Left colon (tissue), 2 donors: ENCODE measurements at places on chromosomes 2 and 18. TPM values are rescaled to one million over a fixed set of nuclear protein-coding genes. Genes with fewer than 3 reads are reported as not detected.
A peak's percentile ranks its signal among the peaks of the same experiment; 100 is the strongest.

The DSC3 gene
- total RNA-seq: 0.22 TPM

The SPP2 gene
- not detected for total RNA-seq

DNA sequence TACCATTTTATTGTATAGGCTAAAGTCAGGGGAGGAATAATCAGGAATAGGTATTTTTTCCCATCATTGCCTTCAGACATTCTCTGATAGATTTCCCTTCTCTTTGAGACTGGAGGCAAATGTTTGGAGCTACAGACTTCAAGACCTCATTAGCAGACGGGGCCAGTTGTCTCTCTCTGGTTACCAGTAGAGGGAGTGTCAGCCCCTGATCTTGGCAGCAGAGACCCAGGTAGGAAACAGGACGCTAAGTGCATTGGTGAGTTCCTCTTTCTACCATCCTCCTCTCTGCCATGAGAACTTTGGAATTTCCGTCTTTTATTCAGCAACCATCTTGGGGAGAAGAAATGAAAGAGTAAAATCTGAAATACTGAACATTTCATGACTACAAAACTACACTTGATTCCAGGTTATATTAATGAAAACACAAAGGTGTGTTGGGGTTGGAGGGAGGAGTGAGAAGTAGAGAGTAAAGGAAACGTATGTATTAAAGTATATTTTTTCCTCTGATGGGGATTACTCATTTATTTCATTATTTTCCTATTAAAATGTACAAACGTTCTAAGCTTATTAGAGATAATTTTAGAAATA is 186.2 kb upstream of the GCFC2 start:
- no peak for DNase-seq

DNA sequence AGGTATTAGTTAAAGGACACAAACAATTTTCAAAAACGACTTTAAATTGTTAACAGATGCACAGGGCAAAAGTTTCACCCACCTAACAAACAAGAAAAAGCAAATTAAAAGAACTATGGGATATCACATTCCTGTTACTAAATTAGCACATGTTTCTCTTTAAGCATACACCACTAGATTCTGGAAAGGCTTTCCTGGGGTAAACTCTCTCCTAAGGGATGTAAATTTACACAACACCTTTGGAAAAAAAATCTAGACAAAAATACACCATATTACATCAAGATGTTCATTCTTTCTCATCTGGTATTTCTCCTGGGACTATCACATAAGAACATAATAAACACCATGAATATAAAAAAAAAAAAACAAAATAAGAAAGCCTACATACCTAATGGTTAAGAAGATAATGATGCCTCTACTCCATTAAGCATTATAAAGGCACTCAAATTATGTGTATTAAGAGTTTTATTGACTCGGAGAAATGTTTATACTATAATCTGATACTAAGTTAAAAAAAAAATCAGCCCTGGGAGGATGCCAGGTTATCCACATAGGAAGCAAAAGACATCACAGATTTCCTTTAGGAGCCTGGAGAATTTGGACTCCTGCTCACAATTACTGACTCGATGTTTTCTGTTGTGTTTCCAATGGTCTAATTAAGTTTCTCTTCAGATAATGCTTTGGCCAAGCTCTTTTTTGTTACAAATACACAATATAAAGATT is 82.8 kb upstream of the AFF3 start:
- no peak for DNase-seq

The POTEJ gene
- total RNA-seq: 0.15 TPM

DNA sequence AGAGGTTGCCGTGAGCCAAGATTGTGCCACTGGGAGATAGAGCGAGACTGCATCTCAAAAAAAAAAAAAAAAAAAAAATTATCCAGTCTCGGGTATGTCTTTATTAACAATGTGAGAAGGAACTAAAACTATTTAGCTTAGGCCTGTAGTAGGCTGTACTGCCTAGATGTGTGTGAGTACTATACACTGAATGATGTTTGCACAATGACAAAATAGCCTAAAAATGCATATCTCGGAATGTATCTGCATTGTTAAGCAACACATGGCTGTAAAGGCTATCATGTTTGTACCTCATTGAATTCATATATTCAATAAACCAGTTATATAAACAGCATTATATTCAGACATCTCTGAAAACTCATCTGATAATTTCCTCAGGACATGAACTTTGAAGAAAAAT is 191.2 kb upstream of the SESTD1 start:
- no peak for DNase-seq

The SALL3 gene
- total RNA-seq: not detected

The WDPCP gene
- 3.1 TPM for total RNA-seq

- DNase-seq: no peak
Measured at GRCh38 chr2:175948191-175948590, 53.9 kb downstream of the LNPK start.

GRCh38 chr2:121005453-121005852 is 269.8 kb downstream of the GLI2 start:
- DNase-seq: no peak

DNA sequence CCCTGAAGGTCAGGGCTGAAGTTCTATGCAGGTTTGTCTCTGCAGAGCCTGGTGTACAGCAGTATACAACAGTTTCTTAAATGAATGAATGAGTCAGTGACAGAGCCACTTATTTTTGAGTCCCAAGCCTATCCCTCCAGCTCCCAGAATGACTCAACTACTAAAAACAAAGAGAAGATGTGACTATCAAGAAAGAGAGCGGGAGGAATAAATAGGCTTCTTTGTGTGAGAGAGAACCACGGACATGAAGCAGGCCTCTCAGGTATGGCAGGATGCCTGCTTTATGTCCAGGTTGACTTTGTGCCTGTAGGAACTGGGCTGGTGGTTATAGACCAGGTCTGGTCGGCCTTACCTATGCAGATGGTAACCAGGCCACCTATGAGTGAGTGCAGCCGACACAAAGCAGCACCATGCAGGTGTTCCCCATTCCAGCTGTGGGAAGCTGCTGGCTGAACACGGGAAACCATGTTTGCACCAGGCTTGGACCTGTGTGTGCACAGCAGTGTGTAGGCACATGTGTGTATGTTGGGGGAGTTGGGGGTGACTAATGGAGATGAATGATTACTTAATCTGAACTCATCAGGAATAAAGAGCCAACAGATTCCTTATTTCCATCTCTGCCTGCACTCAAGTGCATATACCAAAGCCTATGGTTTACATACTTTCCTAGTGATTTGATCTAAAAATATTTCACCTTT is 171.0 kb downstream of the OSR1 start:
- DNase-seq: no peak

GRCh38 chr2:100269889-100270288 is 52.4 kb downstream of the LONRF2 start:
- no peak for DNase-seq

- DNase-seq: peak; percentile 94
Measured at GRCh38 chr2:201231781-201232466, 28.4 kb upstream of the CASP8 start.

The GPR148 gene
- not detected for total RNA-seq

GRCh38 chr2:44120428-44120827 is 48.2 kb upstream of the PPM1B start:
- DNase-seq: no peak

The ID2 gene
- total RNA-seq: 183 TPM

DNA sequence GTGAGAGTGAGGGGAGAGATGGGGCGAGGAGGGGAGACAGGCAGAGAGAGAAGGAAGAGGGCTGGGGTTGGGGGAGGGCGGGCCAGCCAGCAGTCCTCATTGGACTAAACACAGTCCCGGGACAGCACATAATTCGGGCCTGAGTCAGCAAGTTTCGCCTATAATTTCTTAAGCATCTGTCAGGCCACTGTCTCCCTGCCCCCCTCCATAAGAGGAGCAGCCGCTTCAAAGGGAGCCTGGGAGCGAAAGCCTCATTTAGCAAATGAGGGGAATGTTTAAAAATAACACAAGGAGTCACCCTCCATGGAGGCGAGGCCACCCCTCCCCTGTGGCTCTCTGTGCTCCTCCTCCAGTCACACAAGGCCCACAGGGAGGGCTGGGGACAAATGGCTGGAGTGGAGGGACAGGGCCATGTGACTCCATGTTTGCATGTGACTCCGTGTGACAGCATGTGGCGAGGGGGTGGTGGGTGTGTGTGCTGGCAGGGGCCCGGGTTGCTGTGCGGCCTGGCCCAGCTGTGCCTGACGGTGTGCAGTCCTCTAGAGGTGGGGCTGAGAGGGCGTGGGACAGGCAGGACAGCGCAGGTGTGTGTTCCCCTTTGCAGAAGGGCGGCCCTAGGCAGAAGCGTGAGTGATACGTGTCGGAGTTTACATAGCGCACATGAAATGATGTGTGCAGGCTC is 162.4 kb downstream of the CELF4 start:
- no peak for DNase-seq
